Stimulated activated naive CD8-positive, alpha-beta T cell treated with anti-CD3 and anti-CD28 coated beads, Interleukin-15, amount 100 ng/mL, for 72 hours (primary cell): ENCODE measurements at places on chromosomes 2 and 18.

- DNase-seq: no peak
These were observed 497 bp downstream of the CHRND start for GRCh38 chr2:232526372-232526941.

- DNase-seq: no peak
These were observed 16.2 kb upstream of the MREG start for GRCh38 chr2:216029416-216030129.

DNA sequence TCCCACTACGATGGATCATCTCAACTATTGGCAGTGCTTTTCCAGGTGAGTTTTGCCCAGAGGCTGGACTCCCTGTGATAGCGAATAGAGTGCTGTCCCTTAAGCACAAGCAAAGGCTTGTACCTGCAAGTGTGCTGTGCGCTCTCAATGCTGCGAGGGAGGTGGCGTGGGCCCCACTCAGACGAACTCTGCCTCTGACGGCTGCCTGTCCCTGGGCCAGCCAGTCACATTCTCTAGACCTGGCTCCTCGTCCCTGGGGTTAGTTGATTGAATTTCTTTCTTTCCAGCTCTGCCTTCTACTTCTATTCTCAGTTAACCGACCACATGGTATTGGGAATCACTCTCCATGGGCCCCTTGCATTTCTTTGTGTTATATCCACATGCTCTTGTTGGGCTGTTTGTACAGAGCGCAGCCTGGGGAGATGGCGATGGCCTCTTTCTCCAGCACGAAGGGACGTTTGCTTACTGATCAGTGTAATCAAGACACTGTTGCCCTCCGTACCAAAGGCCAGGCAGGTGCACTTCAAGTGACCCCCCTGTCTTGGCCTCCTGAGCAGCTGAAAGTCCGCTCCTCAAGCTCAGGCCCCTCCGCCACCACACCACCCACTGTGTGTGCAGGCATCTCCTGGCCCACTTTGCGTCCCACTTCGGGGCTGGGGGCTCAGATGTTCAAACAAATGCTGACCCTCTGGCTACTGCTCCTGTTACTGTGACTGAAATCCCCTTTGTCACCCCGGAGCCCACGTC lies 151.3 kb downstream of the ZNF236 start:
- no peak for DNase-seq

DNA sequence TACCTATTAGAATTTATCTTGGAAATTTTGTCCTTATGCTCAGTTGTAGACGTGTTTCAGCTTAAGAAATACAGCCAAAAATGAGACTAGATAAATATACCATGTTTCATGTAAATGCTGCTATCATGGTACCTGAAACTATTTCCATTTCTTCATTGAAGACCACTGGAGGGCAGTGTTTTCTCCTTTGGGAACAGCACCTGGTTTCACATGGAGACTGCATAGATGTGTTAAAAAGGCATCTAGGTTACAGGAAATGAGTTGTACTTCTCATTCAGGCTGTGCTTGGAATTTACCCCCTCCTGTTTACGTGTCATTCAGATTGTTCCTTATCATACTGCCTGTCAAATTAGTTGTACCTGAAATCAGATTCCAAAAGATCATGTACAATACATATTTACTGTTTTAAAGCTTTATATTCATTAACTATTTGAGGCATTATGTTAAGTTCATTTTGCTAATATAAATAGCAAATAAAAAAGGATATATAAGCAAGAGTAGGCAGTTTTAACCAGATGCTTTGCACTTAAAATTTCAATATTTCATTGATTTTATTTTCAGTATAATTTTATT lies 57.3 kb upstream of the PSMD14 start:
- DNase-seq: no peak

- no peak for DNase-seq
These were observed 465.0 kb upstream of the SOX11 start for GRCh38 chr2:5227062-5227699.

DNA sequence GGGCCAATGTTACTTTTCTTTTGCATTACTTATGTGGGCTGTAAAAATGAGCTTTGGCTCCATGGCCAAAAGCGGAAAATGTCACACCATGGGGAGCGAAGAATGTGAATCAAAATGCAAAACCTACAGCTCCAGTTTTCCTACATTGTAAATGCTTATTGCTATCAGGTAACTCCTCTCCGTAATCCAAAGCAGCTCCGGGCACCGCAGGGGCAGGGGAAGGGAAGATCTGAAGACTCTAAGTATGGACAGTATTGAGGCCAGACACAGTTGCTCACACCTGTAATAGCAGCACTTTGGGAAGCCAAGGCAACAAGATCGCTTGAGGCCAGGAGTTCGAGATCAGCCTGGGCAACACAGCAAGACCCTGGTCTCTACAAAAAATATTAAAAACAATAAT lies 7.1 kb upstream of the AGFG1 start:
- no peak for DNase-seq

DNA sequence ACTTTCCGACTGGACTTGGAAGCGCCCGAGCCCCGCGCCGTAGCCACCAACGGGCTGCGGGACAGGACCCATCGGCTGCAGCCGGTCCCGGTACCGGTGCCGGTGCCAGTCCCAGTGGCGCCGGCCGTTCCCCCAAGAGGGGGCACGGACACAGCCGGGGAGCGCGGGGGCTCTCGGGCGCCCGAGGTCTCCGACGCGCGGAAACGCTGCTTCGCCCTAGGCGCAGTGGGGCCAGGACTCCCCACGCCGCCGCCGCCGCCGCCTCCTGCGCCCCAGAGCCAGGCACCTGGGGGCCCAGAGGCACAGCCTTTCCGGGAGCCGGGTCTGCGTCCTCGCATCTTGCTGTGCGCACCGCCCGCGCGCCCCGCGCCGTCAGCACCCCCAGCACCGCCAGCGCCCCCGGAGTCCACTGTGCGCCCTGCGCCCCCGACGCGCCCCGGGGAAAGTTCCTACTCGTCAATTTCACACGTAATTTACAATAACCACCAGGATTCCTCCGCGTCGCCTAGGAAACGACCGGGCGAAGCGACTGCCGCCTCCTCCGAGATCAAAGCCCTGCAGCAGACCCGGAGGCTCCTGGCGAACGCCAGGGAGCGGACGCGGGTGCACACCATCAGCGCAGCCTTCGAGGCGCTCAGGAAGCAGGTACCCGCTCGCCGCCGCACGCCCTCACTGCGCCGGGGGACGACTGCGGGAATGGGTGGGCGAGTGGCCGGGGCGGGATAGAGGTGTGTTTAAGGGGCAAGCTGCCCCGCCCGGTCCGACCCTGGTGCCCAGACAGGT lies 713 bp downstream of the ATOH8 start:
- peak; percentile 46 for DNase-seq

- DNase-seq: no peak
These were observed 31.8 kb downstream of the ARHGAP15 start for GRCh38 chr2:143160732-143161707.

GRCh38 chr2:238099714-238100048 lies 459 bp upstream of the ESPNL start:
- DNase-seq: no peak

GRCh38 chr2:203670939-203671338 lies 35.5 kb upstream of the CD28 start:
- DNase-seq: no peak

DNA sequence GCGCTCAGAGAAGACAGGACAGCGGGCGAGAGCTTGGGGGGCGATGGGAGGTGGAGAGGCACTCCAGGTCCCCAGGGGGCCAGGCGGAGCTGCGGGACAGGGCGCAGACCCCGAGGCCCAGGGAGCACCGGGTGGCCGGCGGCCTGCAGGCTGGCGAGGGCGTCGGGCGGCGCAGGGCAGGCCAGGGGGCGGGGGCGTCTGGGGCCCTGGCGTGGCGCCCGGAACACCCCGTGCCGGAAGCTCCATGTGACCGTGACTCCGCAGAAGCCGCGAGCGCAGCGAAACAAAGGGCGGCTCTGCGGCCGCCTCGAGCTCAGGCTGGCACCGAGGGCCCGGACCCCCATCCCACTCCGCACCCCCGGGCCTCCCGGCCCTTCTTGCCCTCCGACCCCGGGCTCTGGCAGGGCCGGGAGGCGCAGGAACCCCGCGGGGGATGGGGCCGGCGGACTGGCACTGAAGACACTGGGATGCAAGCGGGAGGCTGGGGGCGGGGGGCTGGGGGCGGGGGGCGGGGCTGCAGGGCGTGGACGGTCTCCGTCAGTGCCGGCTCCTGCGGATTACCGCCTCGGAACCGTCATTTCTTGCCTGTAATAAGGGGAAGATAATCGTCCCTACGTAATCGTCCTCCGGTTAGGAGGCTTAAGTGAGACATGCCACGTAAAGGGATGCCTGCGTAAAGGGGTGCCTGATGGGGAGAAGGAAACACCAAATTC lies 19.1 kb downstream of the SH2D6 start:
- peak; percentile 83 for DNase-seq

DNA sequence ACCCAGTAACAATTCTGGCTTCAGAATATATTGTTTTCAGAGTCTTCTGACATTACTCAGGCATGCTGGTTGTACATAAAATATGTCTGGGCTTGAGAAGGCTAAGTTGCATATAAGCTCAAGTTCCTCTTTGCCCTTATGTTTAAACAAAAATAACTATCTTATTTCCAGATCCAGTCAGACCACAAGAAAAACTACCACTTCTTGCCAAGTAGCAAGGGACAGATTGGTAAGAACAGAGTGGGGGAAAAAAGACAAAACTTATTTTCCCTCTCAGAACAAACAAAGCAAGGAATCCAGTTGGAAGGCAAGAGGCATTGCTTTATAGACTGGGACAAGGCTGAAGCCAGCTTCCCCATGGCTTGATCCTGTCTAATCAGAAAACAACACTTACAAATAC lies 1036.7 kb upstream of the CELF4 start:
- no peak for DNase-seq

GRCh38 chr2:11863103-11863502 lies 116.7 kb downstream of the LPIN1 start:
- no peak for DNase-seq

DNA sequence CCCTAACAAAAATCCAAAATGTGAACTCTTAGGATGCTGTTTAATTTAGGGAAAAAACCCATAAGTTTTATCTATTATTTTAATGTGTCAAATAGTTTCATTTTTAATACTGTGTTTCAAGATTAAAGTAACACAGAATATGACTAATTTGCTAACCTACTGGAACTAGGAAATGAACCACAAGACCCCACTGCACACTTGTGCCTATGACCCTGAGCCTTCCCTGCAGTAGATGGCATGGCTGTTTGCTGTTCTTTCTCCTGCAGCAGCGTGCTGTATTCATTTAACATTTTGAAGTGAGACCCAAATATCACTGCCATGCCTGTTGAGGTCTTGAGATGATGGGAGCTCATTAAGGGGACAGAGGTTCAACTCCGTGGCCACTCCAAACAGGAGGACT lies 565.2 kb upstream of the NRP2 start:
- DNase-seq: no peak

DNA sequence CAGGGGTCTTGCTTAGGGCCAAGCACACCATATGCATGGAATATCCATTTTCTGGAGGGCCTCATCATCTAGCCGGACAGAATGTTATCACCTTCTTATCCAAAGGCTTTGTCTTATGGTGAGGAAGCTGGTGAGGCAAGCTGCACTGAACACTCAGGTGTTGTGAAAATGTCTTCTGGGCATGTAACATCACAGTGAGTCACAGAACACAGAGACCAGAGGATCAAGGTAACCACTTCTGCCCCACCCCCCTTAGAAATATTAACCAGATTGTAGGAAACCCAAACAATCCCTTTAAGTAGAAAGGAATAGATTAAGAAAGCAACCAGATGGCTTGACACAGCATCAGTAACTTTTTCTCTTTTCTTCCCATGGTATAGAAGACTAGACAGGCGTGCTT lies 51.1 kb downstream of the MYO5B start:
- no peak for DNase-seq

DNA sequence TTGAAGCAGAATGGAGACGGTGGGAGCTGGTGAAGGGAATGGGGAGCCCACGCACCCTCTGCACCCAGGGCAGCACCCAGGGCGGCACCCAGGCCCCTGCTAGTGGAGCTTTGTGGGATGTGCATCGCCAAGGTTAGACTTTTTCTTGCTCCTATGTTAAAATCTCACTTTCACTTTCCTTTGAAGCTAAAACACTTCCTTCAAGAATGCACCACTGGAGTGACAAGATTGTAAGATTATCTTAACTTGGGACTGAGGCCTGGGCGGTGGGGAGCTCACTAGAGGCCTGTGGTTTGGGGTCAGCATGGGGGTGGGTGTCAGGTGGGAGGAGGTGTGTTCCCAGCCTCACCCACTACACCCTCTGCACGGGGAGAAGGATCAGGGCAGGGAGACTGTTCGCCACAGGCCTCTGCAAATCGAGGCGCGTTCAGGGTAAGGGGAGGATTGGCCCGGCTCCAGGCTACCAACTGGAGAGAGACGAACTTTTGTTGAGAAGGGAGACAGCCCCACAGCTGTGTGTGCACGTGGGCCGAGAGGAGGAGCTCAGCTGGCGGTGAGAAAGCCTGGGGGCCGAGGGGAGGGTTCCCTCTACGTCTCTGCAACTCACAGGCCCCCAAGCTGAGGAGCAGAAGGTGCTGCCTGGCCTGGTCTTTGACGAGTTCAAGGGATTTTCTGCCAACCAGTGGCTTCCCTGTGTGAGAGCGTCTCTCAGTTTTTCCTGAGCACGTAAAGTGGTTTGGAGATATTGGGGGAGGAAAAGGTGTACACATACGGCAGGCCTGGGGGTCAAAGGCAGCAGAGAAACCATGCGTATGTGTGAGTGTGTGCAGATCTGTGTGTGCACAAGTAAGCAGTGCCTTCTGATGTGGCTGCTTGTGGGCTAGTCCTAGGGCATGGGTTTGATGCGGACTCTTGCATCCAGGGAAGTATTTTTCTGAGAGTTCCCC lies 147.7 kb downstream of the KLHL29 start:
- peak; percentile 49 for DNase-seq

- DNase-seq: no peak
These were observed 118.9 kb downstream of the CCDC102B start for GRCh38 chr18:68916734-68917133.

DNA sequence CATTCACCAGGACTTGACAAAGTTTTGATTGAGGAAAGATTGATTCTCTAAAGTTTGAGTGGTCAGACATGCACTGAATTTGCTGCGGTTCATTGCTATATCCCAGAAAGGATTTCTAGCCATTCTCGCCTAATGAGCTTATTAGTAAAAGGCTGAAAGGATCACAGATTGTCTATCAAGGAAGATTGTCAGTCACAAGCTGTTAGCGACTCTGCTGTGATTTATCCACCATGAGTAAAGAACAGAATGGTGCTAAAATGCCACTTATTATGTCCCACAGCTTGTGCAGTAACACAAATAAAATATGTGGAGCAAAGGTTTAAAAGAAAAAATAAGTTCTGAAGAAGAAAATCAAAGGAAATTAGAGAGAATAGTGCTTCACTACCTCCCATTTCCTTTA lies 701.2 kb upstream of the CDH7 start:
- DNase-seq: no peak

- DNase-seq: peak; percentile 72
These were observed 60.1 kb upstream of the IL1RL1 start for GRCh38 chr2:102251042-102251848.

DNA sequence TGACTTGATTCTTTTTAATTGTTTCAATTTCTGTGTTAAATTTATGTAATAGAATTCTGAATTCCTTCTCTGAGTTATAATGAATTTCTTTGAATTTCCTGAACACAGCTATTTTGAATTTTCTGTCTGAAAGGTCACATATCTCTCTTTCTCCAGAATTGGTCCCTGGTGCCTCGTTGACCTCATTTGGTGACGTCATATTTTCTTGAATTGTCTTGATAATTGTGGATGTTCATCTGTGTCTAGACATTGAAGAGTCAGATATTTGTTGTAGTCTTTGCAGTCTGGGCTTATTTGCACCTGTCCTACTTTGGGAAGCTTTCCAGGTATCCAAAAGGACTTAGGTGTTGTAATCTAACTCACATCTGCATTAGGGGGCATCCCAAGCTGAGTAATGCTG lies 111.4 kb upstream of the LRRTM4 start:
- DNase-seq: no peak
